ENCODE measurements at places on chromosomes 13 and 19. TPM values are rescaled to one million over a fixed set of nuclear protein-coding genes. Genes with fewer than 3 reads are reported as not detected.

CGB5 gene
- total RNA-seq = not detected

PABPC3 gene
- 0.12 TPM for total RNA-seq

CYTH2 gene
- total RNA-seq = 42.8 TPM

SHISA7 gene
- total RNA-seq = not detected

GPC6 gene
- 23.1 TPM for total RNA-seq

ZNF266 gene
- total RNA-seq = 7.3 TPM

TMPRSS9 gene
- not detected for total RNA-seq

LMO7 gene
- total RNA-seq = 578 TPM

KCNC3 gene
- total RNA-seq = under 0.01 TPM

GGACT gene
- total RNA-seq = 4.9 TPM

KBTBD6 gene
- 7.8 TPM for total RNA-seq

CCDC61 gene
- total RNA-seq = 6.2 TPM

Measured in aortic smooth muscle cell (primary cell).